A549 treated with RU486 at 1 μM for 4 hours (cell line): ENCODE measurements at places on chromosomes 12 and 14. TPM values are rescaled to one million over a fixed set of nuclear protein-coding genes. Genes with fewer than 3 reads are reported as not detected.

The RFX4 gene
- 0.05 TPM in 1 of 5 replicates, not detected in the others for total RNA-seq

The TAS2R50 gene
- total RNA-seq = not detected in 5 replicates

The ANO6 gene
- total RNA-seq = 38.8 to 69.8 TPM (median 66.1 TPM) in 5 replicates

The HOXC9 gene
- 11.4 to 14.1 TPM (median 13.1 TPM) in 5 replicates for total RNA-seq

The SERPINA10 gene
- not detected in 5 replicates for total RNA-seq

The PTCSC3 gene
- total RNA-seq = not detected in 5 replicates

The TAC3 gene
- 0.20 TPM in 1 of 5 replicates, not detected in the others for total RNA-seq

The AICDA gene
- total RNA-seq = 0.08 to 0.17 TPM (median 0.09 TPM) in 3 of 5 replicates, not detected in the others

The CLEC1A gene
- total RNA-seq = not detected in 5 replicates

The TCTN1 gene
- total RNA-seq = 24.8 to 35.0 TPM (median 29.5 TPM) in 5 replicates

The FOS gene
- 7.3 to 10.0 TPM (median 8.4 TPM) in 5 replicates for total RNA-seq
